COR-L47 (cell line): ENCODE measurements at places on chromosomes 11 and 22.

DNA sequence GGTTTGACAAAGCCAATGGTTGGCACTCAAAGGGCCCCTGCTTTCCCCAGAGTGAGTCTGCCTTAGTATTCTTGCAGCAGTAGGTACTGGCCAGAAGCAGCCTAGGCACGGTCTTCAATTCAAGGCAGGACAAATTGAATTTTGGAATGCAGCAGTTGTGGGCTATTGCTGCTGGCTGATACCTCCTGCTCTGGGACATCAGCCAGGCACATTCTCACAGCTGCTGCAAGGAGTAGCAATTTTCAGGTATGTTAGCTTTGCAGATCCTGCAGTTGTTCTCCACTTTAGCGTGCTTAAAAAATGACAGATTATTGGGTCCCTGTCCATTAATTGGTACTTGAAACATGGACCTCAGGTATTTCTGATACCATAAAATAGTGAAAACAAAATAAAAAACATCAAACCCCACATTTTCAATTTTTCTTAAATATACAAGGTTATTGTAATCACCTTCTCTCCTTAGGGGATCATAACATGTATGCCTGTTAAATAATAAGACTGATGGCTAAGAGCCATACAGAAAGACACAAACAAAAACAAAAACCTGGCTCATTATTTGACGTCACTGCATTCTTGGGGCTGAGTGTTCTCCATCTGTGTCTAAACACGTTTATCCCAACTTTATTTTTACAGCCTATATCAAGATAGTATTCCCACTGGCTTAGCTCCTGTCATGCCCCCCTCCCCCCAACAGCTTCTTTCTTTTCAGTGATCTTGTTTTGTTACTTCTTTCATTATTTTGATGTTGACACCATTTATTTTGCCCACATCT lies 85.1 kb upstream of the CARD18 start:
- DNase-seq = no peak

DNA sequence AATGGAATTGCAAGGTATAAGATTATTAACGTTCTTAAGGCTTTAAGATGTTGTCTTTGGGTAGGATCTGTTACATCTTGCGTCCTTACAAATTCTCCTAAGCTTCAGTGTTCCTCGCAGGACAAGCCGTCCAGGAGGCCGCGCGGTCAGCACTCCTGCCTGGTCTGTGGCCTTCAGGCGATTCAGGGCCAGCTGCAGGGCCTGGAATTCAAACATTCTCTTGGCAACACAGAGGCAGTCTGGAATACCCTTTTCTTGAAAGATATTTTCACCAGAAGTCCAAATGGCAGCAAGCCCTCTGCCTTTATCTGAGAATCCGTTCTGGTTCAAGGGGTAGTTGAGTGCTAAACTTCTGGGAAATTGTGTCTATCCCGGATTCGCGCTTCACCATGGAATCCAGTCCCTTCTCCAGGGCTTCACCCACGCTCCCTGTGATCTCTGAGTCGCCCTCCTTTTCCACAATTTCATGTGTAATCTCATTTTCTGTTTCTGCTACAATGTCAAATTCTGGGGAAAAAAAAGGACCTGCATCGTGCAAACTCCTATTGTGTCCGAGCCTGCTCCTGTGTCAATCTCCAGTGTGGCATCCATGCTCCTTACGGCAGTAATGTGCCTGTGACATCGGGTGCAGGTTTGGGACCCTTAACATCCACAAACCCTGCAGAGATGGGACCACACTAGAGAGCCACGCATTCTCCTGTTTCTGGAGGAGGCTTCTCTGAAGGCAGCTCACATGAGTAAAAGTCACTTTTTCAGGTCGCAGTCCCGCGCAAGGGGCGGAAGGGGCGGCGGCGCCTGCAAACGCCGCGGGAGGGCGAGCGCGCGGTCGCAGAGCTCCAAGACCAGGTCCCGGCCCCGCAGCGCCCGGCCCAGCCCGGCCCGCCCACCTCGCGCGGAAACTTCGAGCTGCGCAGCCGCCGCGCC lies 25.4 kb upstream of the SORL1 start:
- DNase-seq = no peak

DNA sequence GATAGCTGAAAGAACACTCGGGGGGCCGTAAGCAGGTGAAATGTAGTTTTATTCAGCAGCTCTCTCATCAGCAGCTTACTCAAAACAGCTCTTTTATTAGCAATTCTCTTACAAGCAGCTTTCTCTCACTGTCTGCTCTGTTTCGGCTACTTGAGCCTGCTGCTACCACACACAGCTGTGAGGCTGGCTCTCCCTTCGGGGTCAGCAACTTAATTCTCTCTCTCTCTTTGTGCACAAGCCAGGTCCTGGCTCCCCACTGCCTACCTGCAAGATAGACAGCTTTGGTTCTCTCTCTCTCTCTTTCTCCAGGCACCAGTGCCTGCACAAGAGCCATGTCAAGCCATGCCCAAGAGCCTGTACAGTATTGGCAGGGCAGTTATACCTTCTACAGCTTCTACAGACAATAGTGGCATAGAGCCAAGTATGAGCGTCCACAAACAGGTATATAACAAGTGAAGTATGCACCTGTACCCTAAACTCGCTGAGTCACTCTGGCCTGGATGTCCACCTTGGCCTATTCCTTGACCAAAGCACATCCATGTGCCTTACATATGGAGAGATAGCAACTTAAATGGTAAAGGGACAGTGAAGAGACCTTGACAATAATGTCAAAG lies 110.8 kb downstream of the MTNR1B start:
- DNase-seq = no peak

GRCh38 chr22:46508491-46508999 lies 28.9 kb downstream of the CELSR1 start:
- no peak for DNase-seq

- no peak for DNase-seq
Observed at GRCh38 chr11:73453562-73453961, 77.4 kb downstream of the RELT start.

- DNase-seq = no peak
Observed at GRCh38 chr11:33718440-33718839, 17.8 kb downstream of the CD59 start.

DNA sequence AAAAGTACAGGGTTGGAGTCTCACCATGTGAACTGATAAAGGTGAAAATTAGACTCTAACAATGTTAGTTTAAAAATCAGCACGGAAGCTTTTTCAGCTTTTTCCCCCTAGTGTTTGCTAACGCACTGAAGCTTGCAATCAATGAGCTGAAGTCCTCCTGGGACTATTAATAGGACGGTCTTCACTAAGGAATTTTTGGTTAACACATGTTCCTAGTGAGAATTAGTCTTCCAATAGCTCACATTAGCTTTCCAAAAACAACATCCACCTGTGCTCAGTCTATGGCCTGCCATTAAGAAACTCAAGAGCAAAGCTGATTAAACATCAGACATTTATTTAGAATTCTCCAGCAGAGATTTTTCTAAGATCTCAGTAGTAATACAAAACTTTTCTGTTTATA lies 26.7 kb upstream of the DDI1 start:
- no peak for DNase-seq

- no peak for DNase-seq
Observed at GRCh38 chr11:128179512-128179911, 407.8 kb downstream of the ETS1 start.

DNA sequence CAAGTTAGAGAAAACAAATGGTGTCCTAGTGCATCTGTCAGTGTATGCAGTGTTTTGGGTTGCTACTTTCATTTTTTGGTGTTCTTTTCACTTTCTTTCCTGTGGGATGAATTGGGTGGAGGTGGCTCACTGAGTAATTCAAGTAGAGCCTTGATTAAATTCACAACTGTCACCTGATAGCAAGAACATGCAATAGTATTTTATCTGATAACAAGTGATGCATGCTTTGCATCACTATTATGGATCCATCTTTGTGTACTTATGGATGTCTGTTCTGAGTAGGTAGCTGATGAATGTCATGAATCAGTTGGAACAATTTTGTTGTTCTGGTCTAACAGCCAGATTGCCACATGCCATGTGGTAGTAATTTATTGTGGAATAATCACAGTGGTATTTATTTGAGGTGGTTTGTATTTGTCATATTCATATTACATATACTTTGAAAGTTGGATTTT lies 87.5 kb downstream of the DDX10 start:
- no peak for DNase-seq

DNA sequence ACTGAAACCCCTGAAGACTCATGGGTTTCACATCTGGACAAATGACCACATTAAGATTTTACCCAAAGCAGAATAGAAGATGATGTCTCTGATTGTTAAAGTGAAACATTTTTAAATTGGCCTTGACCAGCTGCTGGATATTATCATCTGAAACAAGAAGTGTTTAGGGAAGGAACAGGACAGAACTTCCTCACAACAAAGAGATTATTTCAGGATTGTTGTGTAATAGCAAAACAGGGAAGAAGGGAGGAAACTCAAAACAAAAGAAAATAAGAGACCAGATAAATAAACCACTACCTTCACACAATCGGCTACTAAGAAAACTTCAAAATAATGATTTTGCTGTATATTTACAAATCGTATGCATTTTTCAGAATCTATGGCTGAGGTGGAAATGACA lies 319.2 kb upstream of the API5 start:
- DNase-seq = no peak

GRCh38 chr11:12163181-12163941 lies 53.0 kb downstream of the MICAL2 start:
- no peak for DNase-seq

GRCh38 chr11:115699733-115700132 lies 195.5 kb upstream of the CADM1 start:
- no peak for DNase-seq

DNA sequence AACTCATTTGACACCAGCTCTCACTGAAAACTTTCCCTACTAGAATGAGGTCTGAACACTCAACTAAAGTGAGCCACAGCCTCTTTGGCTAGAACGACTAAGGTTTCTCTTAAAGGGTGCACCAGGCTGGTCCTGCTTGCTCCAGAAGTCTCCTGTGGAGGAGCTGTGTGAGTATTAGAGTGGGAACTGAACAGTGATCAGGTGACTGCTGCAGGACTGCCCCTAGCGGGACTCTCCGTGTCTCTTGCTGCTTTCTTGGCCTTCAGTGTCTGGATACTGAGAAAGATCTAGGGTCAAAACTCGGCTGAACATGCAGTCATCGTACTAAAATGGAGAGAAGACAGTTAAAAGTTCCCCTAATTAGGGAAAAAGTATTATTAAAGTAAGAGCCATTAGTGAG lies 34.6 kb downstream of the FAM118A start:
- DNase-seq = no peak

DNA sequence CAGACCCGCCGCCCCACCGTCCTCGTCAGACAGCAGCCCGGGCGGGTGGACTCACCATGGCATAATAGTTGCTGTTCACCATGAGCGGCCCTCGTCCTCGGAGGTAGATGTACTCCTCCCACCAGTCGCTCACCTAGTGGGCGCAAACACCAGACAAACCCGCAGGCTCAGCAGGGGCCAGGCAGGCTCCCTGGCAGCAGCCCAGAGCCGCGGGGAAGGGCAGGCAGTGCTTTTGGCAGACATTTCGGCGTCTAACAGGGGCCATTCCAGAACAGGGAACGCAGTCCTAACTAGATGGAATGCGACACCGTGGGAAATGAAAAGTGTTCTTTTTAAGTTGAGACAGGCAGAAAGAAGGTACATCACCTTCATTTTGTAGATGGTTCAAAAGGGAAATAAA lies 44.9 kb downstream of the CPT1A start:
- DNase-seq = peak; percentile 64

DNA sequence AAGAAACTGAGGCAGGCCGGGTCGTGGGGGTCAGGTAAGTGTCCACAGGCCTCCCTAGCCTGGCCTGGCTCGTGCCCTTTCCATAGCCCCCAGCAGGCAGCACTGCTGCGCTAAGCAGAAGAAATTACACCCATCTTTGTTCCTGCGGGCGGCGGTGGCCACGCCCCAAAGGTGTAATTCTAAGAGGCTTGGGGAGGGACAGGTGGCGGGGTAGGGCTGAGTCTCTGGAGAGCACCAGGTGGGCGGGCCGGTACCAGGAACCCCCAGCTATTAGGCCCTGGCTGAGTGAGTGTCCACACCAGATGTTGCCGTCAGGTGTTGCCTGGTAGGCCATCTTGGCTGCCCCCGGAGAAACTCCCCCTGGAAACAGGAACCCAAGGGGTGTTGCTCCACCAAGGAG lies 12.3 kb upstream of the ARAP1 start:
- DNase-seq = peak; percentile 92

- no peak for DNase-seq
Observed at GRCh38 chr22:41123151-41123550, 30.8 kb downstream of the EP300 start.

- DNase-seq = no peak
Observed at GRCh38 chr22:17562906-17563870, at the start of gene SLC25A18. Gene SLC25A18 (plus strand): TSS chr22:17563498. CDS start chr22:17579945, 16,447 bp downstream.

DNA sequence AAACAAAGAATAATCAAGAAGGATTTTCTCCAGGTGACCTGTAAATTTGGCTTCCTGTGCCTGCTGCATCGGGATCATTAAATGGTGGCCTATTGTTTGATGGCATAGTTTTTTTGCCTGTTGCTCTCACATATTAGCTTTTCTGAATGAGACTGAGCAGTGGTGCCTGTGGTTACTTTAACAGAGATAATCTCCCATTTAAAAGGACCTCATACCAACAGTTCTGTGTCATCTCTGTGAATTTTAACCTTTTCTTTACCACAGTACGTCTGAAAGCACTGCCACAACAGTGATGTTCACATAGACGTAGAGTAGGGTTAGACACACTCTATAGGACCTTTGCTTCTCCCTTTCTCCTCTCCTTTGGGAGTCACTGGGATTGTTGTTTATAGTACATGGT lies 22.9 kb upstream of the RCE1 start:
- DNase-seq = no peak

GRCh38 chr22:40183029-40183581 lies 5.4 kb downstream of the TNRC6B start:
- no peak for DNase-seq

DNA sequence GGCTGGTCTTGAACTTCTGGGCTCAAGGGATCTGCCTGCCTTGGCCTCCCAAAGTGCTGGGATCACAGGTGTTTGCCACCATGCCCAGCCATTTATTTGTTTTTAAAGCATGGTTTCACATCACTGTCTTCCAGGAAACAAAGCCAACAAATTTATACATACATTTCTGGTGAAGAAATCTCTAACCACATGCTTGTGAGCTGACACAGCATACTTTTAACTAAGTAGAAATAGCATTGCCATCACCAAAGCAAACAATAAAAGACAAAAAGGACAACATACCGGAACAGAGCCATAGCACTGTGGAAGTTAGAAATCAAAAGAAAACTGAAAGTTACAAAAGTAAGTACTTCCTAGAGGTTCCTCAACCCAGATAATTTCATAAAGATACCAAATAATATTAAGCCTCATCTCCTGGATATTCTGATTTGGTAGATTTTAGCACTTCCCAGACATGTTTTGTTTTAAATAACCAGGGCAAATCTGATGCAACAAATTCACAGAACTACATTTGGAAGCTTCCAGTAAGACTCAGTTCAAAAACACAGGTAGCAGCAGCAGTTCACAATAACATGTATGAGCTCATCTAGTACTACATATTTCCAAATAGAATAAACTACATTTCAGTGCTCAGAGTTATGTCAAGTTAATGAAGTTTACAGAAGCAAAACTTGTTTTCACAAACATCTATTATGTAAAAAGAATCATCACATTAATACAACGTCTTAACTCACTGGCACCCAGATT lies 70.6 kb downstream of the RRAS2 start:
- no peak for DNase-seq

- no peak for DNase-seq
Observed at GRCh38 chr11:78080084-78080817, 589 bp upstream of the NDUFC2 start.

- DNase-seq = peak; percentile 18
Observed at GRCh38 chr11:43282607-43283440, 29.0 kb upstream of the API5 start.
